ENCODE measurements at places on chromosomes 12 and 14. TPM values are rescaled to one million over a fixed set of nuclear protein-coding genes. Genes with fewer than 3 reads are reported as not detected.

The SPIC gene
- total RNA-seq = not detected

The IAPP gene
- total RNA-seq = not detected

The EVL gene
- total RNA-seq = 309 TPM

The PPFIA2 gene
- total RNA-seq = not detected

The KRR1 gene
- total RNA-seq = 130 TPM

Data from activated T-helper 1 cell treated with anti-CD3 and anti-CD28 coated beads, Interleukin-12 subunit alpha, Interleukin-12 subunit beta, Interleukin-2, Interleukin-4 antibody, amounts not matched to agents 30 ng/mL and 10 ng/mL and 1 ng/mL, durations not matched to agents 14 hours and 24 hours and 36 hours (primary cell).